Iris pigment epithelial cell (primary cell): ENCODE measurements at places on chromosomes 11 and 22.

DNA sequence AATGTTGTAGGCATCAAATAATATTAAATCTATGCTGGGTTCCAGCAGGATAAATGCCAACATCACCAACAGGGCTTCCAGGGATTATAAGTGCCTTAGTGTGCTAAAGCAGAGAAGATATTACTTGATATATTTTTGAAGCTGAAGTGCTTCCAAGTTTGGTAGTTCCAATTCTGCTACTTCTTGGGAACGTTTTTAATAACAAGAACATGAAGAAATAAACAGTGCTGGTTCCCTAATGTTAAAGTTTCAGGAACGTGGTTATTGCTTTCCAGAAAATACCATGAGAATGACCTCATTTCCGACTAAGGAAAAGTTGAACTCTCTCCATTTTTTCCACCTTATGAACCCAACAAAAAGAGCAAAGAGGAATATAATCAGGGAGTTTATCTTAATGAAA is 4.6 kb upstream of the RNF185 start:
- peak; percentile 34 for DNase-seq

GRCh38 chr22:28207281-28208030 is 288.4 kb upstream of the PITPNB start:
- DNase-seq = peak; percentile 69

- no peak for DNase-seq
Measured at GRCh38 chr22:26842103-26842502, 184.7 kb downstream of the MIAT start.

GRCh38 chr22:29994027-29994715 is 86.1 kb upstream of the HORMAD2 start:
- peak; percentile 91 for DNase-seq
